ENCODE measurements at places on chromosomes 4 and X.

DNA sequence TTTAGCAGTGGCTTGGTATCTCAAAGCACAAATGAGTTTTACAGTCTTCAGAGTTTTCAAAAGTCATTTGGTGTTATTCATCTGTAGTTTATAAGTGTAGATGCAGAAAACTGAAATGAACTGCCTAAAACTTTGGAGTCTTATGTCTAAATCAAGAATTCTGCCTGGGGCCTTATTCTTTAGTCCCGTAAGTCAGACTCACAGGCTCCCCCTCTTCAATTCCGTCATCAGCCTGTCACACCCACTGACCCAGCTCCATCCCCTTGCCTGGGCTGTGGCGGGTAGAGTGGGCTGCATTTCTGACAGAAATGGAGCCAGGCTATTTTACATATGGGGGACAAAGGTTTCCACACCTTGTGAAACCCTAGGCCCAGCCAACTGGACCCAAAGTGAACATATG is 44.3 kb downstream of the TSPAN5 start:
- no peak for DNase-seq

DNA sequence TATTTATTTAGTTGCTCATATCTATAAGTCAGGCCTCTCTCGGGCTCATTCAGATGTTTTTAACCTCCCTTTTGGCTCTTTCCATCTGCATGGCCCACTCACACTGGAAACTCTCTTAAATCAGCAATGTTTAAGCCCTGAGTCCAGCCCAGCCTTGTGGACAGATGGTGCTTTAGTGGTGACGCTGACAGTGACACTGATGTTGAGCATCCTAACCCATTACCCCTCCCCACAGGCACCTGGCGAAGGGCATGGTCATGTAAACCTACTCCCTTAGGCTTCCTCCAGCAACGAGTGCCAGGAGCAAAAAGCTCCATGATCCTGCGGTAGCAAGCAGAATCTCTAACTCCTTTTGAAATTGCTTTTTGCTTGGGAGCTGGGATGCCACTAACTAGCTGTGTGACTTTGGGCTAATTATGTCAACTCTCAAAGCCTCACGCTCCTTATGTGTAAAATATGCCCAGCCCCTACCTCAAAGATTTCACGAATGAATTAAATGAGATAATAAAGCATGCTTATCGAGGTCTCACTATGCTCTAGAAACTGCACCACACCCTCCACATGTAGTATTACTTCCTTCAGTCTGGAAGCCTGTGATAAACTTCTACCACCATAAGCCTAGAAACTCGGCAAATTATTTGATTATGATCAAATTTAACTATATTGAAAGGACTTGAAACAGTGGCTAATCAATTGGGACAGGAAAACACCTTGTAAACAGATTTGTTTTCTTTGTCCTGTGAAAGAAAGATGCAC is 569.4 kb downstream of the BCOR start:
- DNase-seq: no peak

GRCh38 chr4:4542774-4543485 is 1.1 kb upstream of the STX18 start:
- no peak for DNase-seq

DNA sequence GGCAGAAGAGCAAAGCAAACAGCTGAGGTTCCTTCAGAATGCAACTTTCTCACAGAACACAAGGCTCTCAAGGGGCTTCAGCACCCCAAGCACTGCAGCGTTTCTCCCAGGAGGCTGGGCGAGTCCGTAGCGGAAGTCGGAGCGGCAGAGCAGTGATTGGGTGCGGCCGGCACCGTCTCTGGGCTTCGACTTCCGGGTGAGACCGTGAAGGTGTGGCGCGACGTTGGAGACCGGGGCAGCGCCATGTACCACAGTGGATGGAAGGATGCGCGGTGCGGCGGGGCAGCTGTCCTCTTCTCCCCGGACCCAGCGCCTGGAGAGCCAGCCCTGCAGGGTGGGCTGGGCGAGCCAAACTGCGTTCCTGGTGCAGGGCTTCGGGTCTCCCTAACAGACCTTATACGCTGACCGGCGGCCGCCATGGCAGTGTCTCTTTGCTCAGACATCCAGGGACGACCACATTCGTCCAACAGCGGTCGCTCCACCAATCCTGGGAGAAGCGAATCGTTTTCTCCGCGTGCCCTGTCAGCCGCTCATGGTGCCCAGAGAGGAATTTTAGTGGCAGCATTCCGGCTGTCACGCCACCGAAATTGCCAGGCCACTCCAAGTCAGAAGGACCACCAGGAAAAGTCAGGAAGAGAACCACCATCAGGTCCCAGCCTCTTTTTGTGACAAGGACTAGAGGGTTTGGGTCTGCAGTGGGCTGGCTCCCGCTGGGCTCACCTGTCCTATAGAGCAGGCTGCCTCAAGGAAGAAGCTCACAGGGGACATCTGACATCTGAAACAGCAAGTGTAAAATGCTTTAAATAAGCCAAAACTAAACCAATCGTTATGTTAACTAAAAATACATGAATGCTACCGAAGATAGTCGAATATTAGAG is 20.5 kb downstream of the TRIM61 start:
- DNase-seq: peak; percentile 86

DNA sequence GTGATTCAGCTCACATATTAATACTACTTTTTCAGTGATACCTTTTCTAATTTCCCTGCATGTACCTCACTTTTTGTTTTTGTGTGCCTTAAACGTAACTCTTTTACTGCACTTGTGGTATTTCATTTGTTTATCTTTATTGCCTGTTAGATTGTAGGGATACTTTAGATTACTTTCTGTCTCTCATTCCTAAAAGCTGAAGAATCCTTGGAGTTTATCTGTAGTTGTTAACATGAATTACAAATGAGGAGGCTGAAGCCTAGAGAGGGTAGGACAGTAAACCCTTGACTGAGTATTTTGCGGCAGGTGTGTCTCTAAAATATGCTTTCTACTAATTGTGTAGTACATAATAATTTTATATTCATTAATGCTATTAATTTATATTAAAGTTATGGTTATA is 34.9 kb downstream of the BMP2K start:
- no peak for DNase-seq

DNA sequence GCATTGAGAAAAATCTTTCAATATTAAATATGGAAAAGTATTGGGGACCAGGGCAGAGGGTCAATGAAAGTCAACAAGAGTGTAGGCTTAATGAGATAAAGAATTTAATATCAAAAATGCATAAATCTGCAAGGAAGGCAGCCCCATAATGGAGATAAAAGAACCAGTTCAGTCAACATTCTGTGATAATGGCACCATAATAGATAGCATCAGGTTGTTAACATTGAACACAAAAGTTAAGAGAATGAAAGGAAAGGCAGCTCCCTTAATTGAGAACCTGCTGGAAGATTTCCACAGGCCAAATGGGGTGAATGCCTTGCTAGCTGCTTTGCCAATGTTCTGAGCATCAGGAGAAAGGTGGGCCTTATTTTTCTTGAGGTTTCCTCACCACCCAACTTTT is 60.4 kb upstream of the TMEM33 start:
- DNase-seq: no peak
